ENCODE measurements at places on chromosomes 5 and 9. TPM values are rescaled to one million over a fixed set of nuclear protein-coding genes. Genes with fewer than 3 reads are reported as not detected.

Gene PCDHB7
- total RNA-seq: 0.67 TPM

Gene ZFP2
- 9.0 TPM for total RNA-seq

Gene MLANA
- total RNA-seq: not detected

DNA sequence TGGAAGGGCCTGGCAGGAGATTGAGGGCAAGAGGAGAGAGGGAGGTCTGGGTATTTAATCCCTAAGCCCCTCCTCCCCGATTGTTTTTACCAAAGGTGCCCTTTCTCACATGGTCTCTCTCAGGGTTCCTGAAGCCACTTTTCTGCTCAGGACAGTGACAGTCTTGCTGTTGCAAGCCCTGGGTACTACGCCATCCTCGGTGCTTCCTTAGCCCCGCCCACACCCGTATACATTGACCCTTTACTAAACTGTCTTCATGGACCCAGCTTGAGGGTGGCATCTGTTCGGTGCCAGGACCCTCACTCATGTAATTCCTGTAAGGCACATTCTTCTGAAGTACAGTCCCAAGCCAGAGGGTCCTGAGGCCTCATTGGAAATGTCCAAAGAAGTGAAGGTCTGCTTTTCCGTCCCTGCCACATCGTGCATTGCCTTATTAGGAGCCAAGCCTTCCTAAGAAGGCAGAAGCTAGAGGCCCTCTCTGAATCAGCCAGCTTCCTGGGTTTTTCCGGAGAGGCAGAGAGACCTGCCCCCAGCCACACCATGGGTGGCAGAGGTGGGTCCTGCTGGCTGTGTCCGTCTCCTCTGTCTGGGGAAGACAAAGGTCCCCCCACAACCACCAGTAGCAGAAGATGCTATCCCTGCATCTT, 1.9 kb upstream of the SH3PXD2B start:
- peaks cover 21% of the 10 kb centered on the region for H3K4me1 ChIP-seq
- H3K27ac ChIP-seq: peak overlapping the region; percentile 44
- DNase-seq: no peak
- no peaks in the 10 kb centered on the region for H3K36me3 ChIP-seq
- H3K4me3 ChIP-seq: no peak overlapping the region

- no peak overlapping the region for H3K27ac ChIP-seq
- H3K4me1 ChIP-seq: no peaks in the 10 kb centered on the region
- H3K36me3 ChIP-seq: no peaks in the 10 kb centered on the region
- H3K27me3 ChIP-seq: no peaks in the 10 kb centered on the region
- H3K4me3 ChIP-seq: no peak overlapping the region
- DNase-seq: no peak
These were observed 148.9 kb downstream of the FGF18 start for GRCh38 chr5:171568389-171568788.

- no peaks in the 10 kb centered on the region for H3K27me3 ChIP-seq
- H3K4me3 ChIP-seq: no peak overlapping the region
- no peaks in the 10 kb centered on the region for H3K36me3 ChIP-seq
- DNase-seq: no peak
- peaks cover 15% of the 10 kb centered on the region for H3K4me1 ChIP-seq
These were observed 51.9 kb downstream of the ELL2 start for GRCh38 chr5:95909738-95910137.

GRCh38 chr5:24788829-24789514, 144.2 kb upstream of the CDH10 start:
- H3K27ac ChIP-seq: no peak overlapping the region
- H3K4me3 ChIP-seq: no peak overlapping the region
- no peak for DNase-seq
- no peaks in the 10 kb centered on the region for H3K36me3 ChIP-seq

- H3K36me3 ChIP-seq: no peaks in the 10 kb centered on the region
- no peak for DNase-seq
- H3K4me1 ChIP-seq: peaks cover 20% of the 10 kb centered on the region
- no peak overlapping the region for H3K4me3 ChIP-seq
These were observed 79.8 kb downstream of the HSD17B3 start for GRCh38 chr9:96222132-96222531.

DNA sequence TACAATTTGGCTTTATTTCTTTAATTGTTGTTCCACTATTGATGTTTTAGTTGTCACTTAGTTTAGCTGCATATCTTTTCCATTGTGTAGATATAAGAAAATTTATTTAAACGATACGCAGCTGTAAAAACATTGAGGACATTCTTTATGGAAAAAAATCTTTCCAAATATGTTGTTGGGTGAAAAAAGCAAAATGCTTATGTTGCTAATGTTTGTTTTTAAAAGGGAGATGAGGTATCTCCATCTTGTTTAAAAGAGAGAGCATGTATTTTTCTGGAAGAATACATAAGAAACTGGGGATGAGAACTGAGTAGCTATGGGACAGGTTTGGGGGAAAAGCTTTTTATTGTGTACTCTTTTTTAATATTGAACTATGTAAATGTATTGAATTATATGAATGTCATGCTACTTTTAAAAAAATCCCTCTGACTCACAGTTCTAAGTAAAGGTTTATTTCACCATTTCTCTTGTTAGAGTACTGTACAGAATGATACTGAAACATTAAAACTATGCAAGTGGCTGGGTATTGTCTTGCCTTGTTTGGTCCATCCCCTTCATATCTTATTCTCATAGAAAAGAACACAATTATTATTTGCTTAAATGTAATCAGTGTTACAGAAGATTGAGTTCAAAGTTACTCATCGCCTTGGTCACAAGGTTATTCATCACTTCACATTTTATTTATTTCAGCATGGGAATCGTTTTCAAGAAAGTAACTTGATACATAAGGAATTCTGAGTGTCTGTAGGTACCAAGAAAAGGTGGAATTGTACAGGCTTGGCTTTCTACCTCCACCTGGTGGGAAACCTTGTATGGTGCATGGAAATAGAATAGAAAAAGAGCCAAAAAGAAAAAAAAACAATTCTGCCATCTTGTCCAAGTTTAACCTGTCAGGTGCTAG, 85.8 kb downstream of the RIC1 start:
- H3K27me3 ChIP-seq: no peaks in the 10 kb centered on the region
- H3K4me1 ChIP-seq: peaks cover 7% of the 10 kb centered on the region
- H3K36me3 ChIP-seq: no peaks in the 10 kb centered on the region
- H3K4me3 ChIP-seq: no peak overlapping the region
- no peak overlapping the region for H3K27ac ChIP-seq

DNA sequence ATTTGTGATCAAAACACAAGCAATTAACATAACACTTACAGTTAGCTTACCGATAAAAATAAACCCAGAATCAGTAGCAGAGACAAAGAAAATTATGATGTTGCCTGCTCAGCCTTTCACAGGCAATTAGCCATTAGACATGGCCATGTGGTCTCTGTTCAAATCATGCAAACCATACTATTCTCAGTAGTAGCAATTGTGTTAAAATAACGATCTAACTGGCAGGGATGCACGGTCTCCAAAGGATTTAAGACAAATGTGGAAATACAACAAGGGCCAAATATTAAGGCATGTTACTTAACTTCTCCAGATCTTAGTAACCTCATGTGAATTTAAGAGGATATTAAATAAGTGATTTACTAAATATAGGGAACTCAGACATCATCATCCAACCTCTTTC, 59.5 kb downstream of the PTBP3 start:
- H3K27ac ChIP-seq: no peak overlapping the region
- no peak overlapping the region for H3K4me3 ChIP-seq
- H3K36me3 ChIP-seq: no peaks in the 10 kb centered on the region
- no peaks in the 10 kb centered on the region for H3K27me3 ChIP-seq

GRCh38 chr5:90740244-90740799, 181.7 kb downstream of the ADGRV1 start:
- no peaks in the 10 kb centered on the region for H3K4me1 ChIP-seq
- no peaks in the 10 kb centered on the region for H3K36me3 ChIP-seq
- no peaks in the 10 kb centered on the region for H3K27me3 ChIP-seq
- H3K4me3 ChIP-seq: no peak overlapping the region
- no peak overlapping the region for H3K27ac ChIP-seq
- no peak for DNase-seq

- H3K36me3 ChIP-seq: no peaks in the 10 kb centered on the region
- H3K4me3 ChIP-seq: no peak overlapping the region
- no peaks in the 10 kb centered on the region for H3K27me3 ChIP-seq
- H3K27ac ChIP-seq: no peak overlapping the region
These were observed 95.9 kb downstream of the KCNIP1 start for GRCh38 chr5:170599756-170600155.

DNA sequence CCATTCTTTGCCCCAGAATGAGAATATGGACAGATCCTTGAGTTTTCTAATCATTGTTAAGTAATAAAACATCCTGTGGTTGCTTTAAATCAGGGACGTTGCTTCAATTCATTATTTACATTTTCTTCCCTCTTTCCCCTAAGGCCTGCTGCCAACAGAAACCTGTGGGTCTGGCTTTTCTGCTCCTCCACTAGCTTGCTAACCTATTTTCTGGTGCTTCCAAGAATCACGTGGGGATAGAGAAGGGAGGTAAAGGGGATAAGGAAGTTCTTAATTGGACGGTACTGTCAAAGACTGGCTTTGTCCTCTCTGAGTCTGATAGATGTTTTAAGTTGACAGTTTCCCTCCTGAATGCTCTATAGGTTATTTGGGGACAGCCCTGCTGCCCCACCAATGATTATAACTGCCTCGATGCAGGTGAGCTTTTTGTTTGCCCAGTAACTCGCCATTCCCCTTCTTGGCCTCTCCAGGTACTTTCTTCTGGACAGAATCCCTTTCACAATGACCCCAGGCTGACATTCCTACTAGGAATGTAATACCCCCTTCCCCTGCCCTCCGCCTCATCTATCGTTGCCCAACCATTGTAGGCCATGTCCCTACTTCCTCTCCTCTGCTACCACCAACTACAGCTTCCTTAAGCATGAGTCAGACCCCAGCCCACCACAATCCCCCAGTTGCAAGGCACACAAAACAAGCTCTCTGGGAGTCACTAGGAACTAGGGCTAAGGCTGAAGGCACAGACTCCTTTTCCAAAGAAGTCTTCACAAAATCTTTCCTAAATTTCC, 19.9 kb upstream of the CPEB4 start:
- no peak overlapping the region for H3K4me3 ChIP-seq
- no peaks in the 10 kb centered on the region for H3K27me3 ChIP-seq
- peak; percentile 20 for DNase-seq
- peak overlapping the region; percentile 51 for H3K27ac ChIP-seq
- H3K4me1 ChIP-seq: peaks cover 12% of the 10 kb centered on the region
- no peaks in the 10 kb centered on the region for H3K36me3 ChIP-seq

GRCh38 chr9:68974901-68975300, 39.0 kb downstream of the PRKACG start:
- no peaks in the 10 kb centered on the region for H3K27me3 ChIP-seq
- no peak overlapping the region for H3K4me3 ChIP-seq
- no peak overlapping the region for H3K27ac ChIP-seq
- no peaks in the 10 kb centered on the region for H3K4me1 ChIP-seq

GRCh38 chr5:100643473-100643872, 108.3 kb downstream of the FAM174A start:
- no peak for DNase-seq
- H3K27me3 ChIP-seq: no peaks in the 10 kb centered on the region
- H3K36me3 ChIP-seq: no peaks in the 10 kb centered on the region
- H3K27ac ChIP-seq: peak overlapping the region; percentile 74
- H3K4me3 ChIP-seq: no peak overlapping the region

DNA sequence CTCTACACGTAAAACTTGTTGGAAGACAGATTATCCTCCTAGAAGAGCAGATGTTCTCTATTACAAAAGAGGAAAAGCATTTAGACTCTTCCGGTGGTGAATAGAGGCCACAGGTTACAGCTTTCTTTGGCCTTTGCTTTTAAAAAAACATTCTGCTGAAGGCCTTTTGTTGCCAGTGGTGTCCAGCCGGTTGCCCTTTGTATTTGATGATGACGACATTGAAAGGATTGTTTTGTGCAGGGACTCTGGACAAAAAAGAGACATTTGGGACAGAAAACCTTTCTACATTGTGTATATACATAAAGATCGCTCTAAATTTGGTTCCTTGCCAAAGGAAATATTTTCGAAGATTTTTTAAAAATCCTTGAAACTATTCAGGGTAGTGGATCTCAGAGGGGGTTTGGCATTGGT, 180.3 kb downstream of the C9orf152 start:
- H3K27ac ChIP-seq: peak overlapping the region; percentile 3
- no peaks in the 10 kb centered on the region for H3K27me3 ChIP-seq
- no peak for DNase-seq
- H3K36me3 ChIP-seq: no peaks in the 10 kb centered on the region
- H3K4me1 ChIP-seq: no peaks in the 10 kb centered on the region

GRCh38 chr5:133314086-133314485, 262.3 kb downstream of the HSPA4 start:
- H3K27me3 ChIP-seq: no peaks in the 10 kb centered on the region
- DNase-seq: no peak
- no peak overlapping the region for H3K27ac ChIP-seq
- no peaks in the 10 kb centered on the region for H3K4me1 ChIP-seq

All from thyroid gland (tissue), 4 donors.